ENCODE measurements at places on chromosomes 12 and 14.

DNA sequence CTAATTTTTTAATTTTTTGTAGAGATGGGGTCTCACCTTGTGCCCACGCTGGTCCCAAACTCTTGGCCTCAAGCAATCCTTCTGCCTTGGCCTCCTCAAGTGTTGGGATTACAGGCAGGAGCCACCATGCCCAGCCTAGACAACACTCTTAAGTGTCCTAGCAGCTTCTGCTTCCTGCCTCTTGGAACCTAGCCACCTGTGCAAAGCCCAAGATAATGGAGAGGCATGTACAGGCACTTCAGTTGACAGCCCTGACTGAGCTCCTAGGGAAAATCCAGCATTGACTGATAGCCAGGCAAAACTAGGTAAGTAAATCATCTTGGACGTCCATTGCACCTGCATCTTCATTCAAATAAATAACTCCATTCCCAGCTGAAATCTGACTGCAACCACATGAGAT, 15.5 kb downstream of the COX14 start:
- no peak for DNase-seq

DNA sequence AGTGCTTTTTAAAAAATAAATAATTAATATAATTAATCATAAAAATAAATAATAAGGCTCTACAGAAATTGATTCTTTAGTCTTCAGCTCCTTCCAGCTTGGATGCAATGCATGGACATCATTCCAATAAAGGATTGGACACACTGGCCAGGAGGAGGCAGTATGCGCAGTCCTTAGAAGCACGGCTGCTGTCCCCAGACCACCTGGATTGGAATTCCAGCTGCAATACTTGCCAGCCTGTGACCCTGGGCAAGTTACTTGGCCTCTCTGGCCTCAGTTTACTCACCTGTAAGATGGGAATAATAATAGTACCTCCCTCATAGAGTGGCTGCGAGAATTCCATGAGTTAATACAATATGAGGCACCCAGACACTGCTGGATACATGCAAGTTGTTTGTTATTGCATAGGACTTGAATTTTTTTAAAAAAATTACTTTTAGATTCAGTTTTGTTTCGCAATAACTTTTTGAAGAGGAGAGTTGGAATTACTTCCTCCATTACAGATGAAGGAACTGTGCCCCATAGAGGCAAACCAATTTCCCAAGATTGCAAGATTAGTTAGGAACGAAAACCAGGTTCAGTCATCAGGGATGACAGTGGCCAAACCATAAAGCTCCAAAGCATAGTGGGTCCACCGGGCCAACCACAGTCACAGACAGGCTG, 12.2 kb downstream of the RPH3A start:
- DNase-seq: no peak

GRCh38 chr14:60276347-60276746, 27.3 kb downstream of the PPM1A start:
- DNase-seq: no peak

GRCh38 chr12:120453977-120454376, 7.7 kb downstream of the GATC start:
- DNase-seq: peak; percentile 77

GRCh38 chr14:84857571-84857970, 672.4 kb upstream of the FLRT2 start:
- no peak for DNase-seq

- DNase-seq: no peak
These were observed 29.5 kb downstream of the YAF2 start for GRCh38 chr12:42208574-42208973.

DNA sequence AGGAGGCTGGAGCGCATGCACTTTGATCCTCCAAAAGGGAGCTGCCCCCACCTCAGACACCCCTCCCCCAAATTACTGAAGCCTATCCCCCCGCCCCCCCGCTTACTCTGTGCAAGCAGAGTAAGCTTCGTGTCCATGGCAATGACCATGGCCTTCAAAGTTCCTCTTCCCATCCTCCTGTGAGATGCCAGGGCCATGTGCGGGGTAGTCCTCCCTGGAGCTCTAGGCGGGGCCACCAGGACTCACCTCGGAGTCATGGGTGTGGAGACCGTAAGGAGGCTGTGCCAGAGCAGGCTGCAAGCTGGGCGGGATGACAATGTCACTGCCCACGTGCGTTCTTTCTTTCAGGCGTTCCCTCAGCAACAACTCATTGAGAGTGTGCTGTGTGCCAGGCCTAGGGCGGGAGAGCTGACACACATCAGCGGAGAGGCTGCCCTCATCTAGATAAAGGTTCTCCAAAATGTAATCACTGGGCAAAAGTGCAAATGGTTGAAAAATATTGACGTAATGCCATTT, 66.8 kb downstream of the C14orf132 start:
- no peak for DNase-seq

- peak; percentile 78 for DNase-seq
These were observed 72.9 kb upstream of the LTA4H start for GRCh38 chr12:96108321-96108720.

Data from AML-193 (cell line).